ENCODE measurements at places on chromosomes 2 and 18.

- DNase-seq: no peak
These were observed 1.9 kb downstream of the TANC1 start for GRCh38 chr2:158970241-158970751.

DNA sequence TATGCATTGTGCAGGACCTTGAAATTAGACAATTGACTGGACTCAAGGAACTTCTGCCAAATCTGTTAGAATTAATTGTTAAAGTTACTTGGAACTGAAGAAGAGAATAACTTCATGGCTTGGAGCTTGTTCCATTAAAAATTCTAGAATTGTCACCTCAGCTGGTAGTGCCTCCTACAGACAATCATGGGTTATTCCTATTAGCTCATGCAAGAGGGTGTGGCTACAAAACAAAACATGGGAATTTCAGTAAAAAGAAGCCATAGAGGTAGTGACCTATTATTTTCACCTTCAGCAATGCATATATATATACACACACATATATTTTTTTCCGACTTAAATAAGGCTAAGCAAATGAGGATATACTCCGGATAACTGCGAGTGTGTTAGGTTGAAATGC is 181.9 kb upstream of the DTNA start:
- no peak for DNase-seq

GRCh38 chr2:230951396-230951795 is 26.4 kb upstream of the GPR55 start:
- DNase-seq: no peak

- no peak for DNase-seq
These were observed 32.5 kb downstream of the GPR45 start for GRCh38 chr2:105274046-105274445.

GRCh38 chr2:101124643-101125366 is 26.4 kb downstream of the TBC1D8 start:
- no peak for DNase-seq

GRCh38 chr2:52269696-52270485 is 1238.0 kb upstream of the NRXN1 start:
- DNase-seq: peak; percentile 13

DNA sequence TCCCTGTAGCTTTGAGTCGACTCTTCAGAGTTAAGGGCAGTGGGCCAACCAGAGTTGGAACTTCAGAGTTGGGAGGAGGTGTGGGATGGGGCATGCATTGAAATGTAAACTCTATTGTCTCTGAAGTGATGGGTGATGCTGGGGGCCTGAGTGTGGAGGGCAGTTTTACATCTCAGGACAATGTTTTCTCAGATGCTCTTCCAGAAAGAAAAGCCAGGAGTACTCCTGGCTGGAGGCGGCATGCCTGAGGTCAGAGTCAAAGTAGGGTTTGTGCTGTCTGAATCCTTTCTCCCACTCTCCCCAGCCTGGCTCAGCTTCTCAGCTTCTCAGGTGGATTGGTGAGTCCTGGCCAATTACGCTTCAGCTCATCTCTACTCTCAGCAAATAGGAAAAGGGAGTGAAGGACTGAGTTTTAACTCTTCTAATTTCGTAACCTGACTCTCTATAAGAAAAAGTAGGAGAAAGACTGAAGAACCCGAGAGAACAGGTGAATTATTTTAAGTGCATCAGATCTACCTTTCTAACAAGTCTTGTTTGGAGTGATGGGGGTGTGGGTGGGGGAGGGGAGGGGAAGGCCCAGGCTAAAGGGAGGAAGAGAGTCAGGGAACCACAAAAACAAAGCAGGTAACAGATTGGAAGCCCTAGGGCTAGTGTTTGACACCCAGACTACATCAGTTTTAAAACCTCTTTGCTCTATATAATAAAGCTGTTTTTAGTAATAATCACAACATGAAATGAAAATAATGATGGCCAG is 107.5 kb upstream of the PELI1 start:
- no peak for DNase-seq

DNA sequence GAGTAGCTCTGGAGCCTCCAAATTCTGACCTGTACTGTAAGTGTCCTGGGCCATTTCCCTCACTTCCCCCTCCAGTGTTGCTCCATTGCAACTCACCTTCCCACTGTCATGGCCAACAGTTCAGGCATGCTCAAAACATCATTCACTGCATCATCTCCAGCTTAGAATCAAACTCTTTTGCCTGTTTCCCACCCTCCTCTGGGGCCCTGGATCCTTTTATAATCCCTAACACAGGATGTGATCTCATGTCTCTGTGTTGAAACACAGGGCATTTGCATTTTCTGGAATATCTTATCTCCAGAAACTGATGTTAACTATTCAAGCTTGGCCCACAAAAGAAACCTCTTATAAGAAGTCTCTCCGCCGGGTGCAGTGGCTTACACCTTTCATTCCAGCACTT is 3.0 kb downstream of the DPP4 start:
- DNase-seq: no peak

DNA sequence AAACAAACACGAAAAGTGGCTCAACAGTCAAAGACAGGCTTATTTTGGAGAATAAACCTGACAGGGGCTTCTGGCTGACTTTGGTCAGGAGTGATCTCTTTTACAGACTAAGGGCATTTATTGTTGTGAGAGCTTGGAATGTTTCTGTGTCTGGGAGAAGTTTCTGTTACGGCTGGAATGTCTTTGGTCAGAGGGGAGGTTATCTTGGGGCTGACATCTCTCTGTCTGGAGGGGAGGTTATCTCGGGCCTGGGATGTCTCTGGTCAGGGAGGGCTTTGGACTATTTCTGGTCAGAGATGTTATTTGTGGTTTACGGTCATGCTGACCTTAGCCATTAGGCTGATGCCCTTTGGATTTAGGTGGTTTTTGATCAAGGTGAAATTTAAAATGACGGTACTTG is 345.5 kb upstream of the FSIP2 start:
- DNase-seq: no peak

- DNase-seq: peak; percentile 69
These were observed 78.8 kb upstream of the ATP8B1 start for GRCh38 chr18:57881818-57882413.

DNA sequence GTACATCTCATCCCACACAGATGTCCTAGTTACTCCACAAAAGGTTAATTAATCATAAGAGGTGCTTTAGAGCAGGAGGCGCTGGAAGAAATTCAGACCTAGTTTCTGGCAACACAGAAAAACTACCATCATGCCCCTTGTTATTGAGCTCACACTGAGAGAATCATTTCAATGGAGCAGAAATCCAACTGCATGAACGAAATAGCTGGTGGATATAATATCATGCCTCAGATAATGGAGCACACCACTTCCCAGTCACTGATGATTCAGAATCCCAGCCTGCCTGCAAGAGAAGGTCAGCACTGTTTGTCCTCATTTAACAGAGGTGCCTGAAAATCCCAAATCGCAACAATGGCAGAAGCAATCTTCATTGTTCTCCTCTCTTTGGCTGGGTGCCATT is 125.8 kb upstream of the CREB1 start:
- no peak for DNase-seq

- no peak for DNase-seq
These were observed 932.2 kb downstream of the TDRD15 start for GRCh38 chr2:22055784-22056620.

GRCh38 chr2:99910902-99911301 is 231.5 kb downstream of the AFF3 start:
- no peak for DNase-seq

- DNase-seq: no peak
These were observed 268.3 kb upstream of the SALL3 start for GRCh38 chr18:78711316-78711715.

- no peak for DNase-seq
These were observed 20.8 kb upstream of the ADAM23 start for GRCh38 chr2:206422493-206422892.
